ENCODE measurements at places on chromosomes 11 and 22.

DNA sequence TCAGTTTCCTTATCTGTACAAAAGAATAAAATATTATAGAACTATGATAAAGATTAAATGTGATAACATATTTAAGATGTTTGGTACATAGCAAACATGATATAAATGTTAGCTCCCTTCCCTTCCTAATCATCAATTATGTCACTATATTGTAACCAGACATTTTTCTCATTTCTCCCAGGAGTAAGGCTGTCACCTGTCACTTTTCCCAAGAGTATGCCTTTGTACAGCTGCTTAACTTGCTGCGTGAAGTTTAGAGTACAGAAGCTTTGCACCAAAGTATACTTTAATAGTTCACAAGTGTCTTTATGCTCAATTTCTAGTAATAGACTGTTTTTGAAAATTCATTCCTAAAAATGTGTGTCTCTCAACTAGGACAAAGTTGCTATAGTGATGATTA lies 186.9 kb downstream of the DLG2 start:
- no peak for DNase-seq

- DNase-seq = no peak
Measured at GRCh38 chr11:66879999-66880398, 23.1 kb downstream of the LRFN4 start.

GRCh38 chr11:34601609-34602008 lies 19.3 kb upstream of the EHF start:
- DNase-seq = no peak

- no peak for DNase-seq
Measured at GRCh38 chr22:43127166-43127908, 15.9 kb downstream of the MCAT start.

GRCh38 chr11:118155776-118156530 lies 3.3 kb upstream of the SCN4B start:
- DNase-seq = no peak

- no peak for DNase-seq
Measured at GRCh38 chr11:64772303-64773018, 5.9 kb downstream of the SF1 start.

DNA sequence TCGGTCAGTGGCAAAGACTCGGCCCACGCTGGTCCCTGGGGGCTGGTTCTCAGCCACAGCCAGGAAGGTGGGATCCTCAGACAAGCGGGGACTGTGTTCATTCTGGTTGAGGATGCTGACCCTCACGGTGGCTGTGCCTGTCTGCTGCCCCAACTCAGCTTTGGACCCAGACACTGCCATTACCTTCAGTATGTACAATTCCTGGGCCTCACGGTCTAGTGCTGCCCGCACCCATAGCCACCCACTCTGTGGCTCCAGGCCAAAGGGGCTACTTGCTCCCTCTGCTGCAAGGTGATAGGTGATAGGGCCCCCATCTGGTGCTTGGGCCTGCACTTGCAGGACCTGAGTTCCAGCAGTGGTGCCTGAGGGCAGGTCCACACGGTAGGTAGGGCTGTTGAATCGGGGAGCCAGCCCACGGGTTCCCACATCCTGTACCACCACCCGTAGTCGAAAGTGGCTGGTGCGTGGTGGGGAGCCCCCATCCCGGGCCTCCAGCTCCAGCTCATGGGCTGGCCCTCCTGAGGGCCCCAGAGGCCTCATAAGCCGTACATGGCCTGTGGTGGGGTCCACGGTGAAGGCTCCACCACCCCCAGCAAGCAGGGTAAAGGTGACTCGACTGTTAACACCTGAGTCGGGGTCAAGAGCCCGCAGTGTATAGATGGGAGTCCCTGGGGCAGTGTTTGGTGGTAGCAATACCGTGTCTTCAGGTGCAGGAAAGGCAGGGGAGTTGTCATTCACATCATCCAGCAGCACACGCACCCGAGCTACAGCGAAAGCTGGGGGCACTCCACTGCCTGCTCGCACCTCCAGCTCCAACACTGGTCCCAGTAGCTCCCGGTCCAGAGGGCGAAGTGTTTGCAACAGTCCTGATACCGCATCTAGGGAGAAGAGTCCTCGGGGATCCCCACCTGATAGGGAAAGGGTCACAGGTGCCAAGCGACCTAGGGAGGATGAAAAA lies 13.2 kb upstream of the TPP1 start:
- no peak for DNase-seq

DNA sequence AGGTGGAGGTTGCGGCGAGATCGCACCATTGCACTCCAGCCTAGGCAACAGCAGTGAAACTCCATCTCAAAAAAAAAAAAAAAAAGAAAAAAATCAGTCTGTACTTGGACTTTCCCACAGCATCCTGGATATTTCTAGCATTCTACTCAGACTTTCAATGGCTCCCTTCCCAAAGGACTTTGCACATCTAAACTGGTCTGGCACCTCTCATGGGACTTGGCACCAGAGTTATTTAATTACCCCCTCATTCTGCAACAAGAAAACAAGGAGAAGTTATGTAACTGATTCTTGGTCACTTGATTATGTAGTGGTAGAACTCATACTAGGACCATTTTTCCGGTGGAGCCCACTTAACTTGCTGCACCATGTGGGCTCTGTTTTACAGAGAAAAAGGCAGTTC lies 519.5 kb downstream of the OPCML start:
- DNase-seq = no peak

- no peak for DNase-seq
Measured at GRCh38 chr11:1952806-1953482, 5.8 kb downstream of the MRPL23 start.

DNA sequence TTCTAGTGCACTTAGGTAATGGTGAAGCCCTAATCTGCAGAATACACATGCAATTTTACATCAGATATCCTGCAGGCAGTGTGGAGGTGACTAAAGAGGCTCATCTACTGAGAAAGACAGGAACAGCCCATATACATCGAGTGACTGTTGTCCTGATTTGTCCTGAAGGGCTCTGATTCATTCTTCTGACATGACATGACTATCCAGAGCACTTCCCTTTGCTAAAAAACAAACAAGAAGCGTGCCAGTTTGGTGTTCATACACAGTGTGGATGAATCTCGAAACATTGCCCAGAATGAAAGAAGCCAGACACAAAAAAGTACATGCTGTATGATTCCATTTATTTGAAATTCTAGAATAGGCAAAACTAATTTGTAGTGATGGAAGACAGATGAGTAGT lies 48.0 kb upstream of the AMPD3 start:
- no peak for DNase-seq

DNA sequence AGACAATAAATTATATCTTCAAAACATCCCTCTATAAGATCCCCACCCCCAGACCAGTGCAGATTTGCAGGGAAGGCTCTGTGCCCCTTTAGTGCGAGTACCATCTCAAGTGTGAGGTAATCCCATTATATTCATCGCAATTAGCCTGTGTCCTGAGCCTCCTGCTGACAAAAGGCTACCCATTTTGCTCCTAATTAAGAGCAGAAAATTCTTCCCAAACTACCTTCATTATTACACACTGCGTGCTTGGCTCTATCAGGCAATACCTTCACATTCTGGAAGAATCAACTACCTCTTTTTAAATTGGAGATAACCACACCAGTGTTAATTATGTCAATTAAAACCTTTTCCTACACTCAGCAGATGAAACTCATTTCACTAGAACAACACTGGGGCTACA lies 1133.4 kb upstream of the CCDC90B start:
- no peak for DNase-seq

DNA sequence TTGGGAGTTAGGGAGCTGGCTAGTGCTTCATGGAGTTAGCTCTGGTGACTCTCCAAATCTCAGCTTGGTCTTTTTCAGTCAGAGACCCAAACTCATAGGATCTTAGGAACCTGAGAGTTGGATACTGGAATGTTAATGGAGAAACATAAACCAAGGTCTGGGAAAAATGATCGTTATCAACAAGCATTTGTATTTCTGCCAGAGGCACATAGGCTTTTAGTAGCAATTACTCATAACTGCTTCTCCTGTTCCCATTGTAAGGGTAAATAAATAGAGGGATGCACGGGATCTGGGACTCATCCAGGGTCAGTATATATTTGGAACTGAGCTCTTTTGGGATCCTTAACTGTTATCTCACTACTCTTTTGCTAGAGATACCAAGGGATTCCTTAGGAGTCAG lies 4.8 kb downstream of the BARX2 start:
- DNase-seq = no peak

- no peak for DNase-seq
Measured at GRCh38 chr11:10909141-10909883, 51.5 kb upstream of the ZBED5 start.

DNA sequence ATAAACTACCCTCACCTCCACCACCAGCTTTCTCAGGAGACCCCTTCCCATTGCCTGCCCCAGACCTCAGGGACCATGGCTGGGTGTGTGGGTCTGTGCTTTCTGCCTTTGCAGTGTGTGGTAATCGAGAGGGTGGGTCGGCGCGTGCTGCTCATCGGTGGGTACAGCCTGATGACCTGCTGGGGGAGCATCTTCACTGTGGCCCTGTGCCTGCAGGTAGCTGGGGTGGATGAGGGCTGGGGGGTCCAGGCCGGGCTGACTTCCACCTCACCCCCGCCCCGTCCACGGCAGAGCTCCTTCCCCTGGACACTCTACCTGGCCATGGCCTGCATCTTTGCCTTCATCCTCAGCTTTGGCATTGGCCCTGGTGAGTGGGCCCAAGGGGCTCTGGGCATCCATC lies 10.5 kb upstream of the MIF start:
- no peak for DNase-seq

DNA sequence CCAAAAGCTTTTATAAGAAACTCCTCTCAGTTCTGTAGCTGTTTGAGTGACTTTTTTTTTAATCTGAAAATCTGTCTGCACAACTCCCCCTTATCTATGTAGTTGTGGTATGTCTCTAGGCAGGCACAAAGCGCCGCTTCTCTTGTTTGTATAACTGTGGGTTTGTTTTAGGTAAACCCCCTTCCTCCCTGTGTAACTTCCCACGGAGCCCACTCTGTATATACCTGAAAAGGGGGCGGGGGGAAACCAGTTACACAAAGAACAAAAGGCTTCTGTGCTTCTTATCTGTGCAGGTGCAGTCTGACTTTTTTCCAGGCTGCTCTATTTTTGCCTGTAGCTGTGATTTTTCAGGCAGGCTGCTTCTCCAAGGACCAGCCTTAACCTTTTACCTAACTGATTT lies 13.2 kb downstream of the OR10AG1 start:
- no peak for DNase-seq

GRCh38 chr11:125253795-125254525 lies 89.4 kb downstream of the PKNOX2 start:
- no peak for DNase-seq

- DNase-seq = no peak
Measured at GRCh38 chr22:42170946-42171345, 40.3 kb upstream of the CYP2D6 start.

DNA sequence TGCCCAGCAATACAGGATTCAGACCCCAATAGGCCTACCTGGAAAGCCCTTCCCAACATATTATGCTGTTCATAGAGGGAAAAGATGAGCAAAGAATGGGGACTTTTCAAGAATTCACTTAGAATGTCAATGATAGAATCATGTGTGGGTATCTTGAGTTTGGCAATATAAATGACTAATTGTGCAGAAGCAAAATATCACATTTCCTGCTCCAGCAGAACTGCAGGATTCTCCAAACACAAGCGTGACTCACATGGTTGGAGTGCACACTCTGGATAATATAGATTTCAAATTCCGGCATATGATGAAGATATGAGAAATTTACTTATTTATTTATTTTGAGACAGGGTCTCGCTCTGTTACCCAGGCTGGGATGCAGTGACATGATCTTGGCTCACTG lies 12.5 kb upstream of the APOL5 start:
- no peak for DNase-seq

DNA sequence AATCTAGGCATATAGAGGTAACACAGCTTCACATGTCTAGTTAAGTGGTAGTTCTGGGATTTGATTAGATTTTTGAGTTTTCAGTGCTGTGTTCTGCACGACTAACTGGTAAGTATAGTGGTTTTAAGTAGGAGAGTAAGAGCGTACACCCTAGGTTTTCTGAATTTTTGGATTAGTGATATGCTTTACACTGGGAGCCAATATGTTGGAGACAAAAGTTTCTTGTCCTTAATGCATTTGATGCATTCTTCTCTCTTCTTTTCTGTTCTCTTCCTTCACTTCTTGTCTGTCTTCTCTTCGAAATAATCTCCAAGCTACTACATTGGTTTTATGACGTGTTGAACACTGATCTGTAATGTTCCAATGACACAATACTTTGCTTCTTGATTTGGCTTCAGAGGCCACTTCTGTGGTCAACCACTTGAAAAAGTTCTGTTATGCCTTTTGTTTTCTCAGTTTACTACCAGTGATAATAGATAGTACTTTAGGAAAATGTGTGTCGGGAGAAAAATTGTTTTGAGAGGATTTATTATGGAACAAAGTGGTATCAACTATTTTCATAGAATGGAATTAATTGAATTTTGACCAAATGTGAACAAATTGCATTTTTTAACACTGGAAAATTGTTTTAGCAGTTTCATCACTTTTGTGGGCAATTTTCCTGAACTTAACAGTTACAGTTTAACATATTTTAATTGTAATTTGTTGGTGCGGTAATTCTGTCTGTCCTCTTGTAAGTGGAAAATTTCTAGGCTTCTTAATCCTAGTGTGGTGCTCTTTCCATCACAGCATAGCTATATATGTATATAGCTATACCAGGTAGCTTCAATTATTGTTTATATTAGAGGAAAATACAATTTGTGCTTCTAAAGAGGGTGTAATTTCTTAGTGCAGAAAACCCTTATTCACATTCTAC lies 2.6 kb downstream of the PDE3B start:
- DNase-seq = no peak

GRCh38 chr11:134856056-134856971 lies 444.3 kb upstream of the B3GAT1 start:
- DNase-seq = no peak
